ENCODE measurements at places on chromosomes 2 and 18. TPM values are rescaled to one million over a fixed set of nuclear protein-coding genes. Genes with fewer than 3 reads are reported as not detected.

LIPG gene
- total RNA-seq, result under 0.01 TPM

RNU2-63P gene
- under 0.01 TPM for total RNA-seq

TRABD2A gene
- total RNA-seq, result 0.27 TPM

LAMA1 gene
- total RNA-seq, result under 0.01 TPM

GRB14 gene
- not detected for total RNA-seq

DNA sequence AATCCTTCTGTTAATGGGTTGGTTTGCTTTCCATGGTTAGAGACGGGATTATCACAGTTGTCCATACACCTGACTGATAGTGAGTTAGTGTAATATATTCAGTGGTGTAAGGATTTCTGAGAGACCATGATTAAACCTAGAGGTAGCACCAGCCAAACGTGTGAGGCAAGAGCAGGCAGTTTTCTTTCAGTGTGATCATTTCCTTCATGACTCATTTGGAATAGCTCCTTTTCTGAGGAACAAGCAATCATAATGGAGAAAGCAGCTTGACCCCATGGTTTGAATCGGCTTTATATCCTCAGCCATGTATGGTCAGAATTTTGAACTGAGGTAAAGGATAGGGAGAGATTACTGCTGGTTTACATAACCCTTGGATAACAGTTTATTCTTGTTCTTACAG lies 2.9 kb downstream of the MXD1 start:
- no peak for DNase-seq

DNA sequence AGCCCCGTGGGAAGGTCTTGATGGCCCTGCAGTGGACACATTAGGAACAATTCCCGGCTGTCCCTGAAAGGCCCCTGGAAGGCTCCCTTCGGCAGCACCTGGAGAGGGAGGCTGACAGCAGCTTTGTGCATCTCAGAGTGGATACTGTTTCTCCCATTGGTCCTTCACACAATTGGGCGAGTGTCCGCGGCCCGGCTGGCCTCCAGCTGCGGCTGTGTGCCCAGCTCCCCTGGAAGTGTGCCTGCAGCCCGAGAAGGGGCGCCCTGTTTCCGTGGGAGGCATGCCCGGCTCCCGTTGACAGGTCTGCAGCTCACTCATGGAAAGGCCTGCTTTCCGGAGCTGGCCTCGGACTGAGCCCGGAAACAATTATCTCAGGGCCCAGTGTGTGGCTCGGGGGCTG lies 103.7 kb downstream of the LPIN1 start:
- no peak for DNase-seq

GRCh38 chr18:37539236-37539635 lies 26.4 kb downstream of the CELF4 start:
- no peak for DNase-seq

- no peak for DNase-seq
These were observed 24.6 kb downstream of the EML4 start for GRCh38 chr2:42193722-42194187.

DNA sequence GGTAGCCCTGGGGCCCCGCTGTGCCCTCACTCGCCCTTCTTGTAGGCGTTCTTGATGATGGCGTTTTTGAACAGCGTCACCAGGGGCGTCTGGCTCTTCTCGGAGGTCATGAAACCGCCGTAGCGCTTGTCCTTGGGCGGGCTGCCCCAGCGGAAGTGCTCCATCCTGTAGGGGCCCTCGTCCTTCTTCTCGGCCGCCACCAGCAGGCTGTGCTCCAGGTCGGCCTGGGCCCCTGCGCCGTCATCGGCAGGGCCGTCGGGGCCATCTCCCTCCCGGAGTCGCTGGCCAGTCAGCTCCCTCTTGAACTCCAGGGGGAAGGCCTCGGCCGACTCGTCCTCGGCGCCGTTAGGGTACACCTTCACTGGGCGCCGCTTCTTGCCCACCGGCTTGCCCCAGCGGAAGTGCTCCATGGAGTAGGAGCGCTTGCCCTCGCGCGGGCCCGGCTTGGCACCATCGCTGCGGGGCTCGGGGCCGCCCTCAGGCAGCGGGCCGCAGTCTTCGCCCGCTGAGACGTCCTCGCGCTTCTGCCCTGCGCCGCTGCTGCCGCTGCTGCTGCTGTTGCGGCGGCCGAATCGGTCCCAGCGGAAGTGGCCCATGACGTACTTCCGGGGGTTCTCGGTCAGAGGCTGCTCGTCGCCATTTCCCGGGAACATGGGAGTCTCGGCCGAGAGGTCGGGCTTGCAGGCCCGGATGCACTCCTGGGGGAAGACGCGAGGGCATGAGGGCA lies 7.2 kb downstream of the POMC start:
- DNase-seq, result no peak
